ENCODE measurements at places on chromosomes 1 and 21.

DNA sequence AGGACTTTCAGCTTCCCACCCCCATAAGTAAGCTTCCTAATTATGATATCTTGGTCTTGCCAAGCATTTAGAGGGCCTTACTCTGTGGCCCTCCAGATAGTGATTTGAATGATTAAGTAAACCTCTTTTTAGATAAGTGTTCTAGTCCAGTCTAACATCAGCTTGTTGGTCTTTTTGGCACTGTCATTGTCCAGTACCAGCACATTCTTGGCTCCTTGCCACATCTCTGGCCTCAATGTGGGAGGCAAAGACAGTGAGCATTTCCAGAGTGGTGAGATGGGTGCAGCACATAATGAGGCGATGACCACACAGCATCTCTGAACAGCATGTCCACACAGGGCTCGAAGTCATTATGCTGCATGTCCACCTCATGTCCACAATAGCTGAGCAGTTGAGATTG lies 6.1 kb downstream of the CAPZA1 start:
- no peak for DNase-seq

DNA sequence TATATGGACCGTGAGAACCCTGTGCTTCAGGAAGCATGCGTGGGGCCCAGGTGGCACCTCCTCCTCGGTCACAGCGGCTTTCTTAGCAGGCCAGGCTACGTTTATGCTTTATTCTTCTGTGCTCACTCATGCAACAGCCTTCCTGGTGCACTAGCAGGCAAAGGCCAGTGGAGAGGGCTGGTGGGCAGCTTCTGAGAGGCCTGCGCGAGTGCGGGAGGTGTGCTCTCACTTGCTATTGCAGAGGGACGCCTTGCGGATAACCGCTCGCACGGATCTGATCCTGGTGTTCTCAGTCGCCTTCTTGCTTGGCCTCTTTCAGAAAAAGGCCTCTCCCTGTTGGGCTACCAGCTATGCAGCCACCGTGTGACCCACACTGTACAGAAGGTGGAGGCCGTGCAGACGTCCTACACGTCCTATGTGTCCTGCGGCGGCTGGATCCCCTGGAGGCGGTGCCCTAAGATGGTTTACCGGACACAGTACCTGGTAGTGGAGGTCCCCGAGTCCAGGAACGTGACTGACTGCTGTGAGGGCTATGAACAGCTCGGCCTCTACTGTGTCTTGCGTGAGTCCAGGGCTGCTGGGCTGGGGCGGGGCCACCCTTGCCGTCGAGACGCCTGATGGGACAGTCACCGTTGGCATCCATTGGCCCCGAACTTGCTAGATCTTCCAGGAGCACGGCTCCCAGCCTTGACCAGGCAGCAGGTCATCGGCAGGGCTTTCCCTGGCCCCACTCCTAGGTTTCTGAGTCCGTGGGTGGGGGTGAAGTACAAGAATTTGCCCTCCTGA lies 4.8 kb downstream of the UMODL1 start:
- no peak for DNase-seq

- DNase-seq = no peak
Observed at GRCh38 chr1:47823040-47823808, 174.0 kb downstream of the TRABD2B start.

DNA sequence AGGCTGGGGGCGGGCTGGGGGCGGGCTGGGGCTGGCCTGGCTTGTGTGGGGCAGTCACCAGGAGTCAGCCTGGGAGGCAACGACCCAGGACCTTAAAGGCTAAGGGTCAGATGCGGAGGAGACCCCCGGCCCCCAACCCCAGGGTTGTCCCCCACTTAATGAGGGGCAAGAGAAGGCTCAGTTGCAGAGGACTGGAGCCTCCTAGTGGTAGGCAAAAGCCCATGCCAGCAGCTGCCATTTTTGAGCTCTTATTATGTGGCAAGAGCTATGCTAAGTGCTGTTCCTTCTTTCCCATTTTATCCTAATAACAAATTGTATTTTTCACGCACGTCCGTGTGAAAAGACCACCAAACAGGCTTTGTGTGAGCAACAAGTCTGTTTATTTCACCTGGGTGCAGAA lies 8.0 kb downstream of the KIAA1614 start:
- DNase-seq = no peak

GRCh38 chr21:36630485-36631206 lies 68.3 kb upstream of the SIM2 start:
- DNase-seq = no peak

DNA sequence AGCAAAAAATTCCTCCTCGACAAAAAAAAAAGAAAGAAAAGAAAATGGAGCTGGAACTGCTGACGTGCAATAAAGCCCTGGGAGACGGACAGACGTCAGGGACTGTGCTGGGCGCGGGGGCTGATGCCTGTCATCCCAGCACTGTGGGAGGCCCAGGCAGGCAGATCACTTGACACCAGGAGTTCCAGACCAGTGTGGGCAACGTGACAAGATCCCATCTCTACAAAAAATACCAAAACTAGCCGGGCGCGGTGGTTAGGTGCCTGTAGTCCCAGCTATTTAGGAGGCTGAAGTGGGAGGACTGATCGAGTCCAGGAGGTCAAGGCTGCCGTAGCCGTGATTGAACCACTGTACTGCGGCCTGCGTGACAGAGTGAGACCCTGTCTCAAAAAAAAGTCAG lies 3.6 kb upstream of the ANKRD65 start:
- DNase-seq = no peak

DNA sequence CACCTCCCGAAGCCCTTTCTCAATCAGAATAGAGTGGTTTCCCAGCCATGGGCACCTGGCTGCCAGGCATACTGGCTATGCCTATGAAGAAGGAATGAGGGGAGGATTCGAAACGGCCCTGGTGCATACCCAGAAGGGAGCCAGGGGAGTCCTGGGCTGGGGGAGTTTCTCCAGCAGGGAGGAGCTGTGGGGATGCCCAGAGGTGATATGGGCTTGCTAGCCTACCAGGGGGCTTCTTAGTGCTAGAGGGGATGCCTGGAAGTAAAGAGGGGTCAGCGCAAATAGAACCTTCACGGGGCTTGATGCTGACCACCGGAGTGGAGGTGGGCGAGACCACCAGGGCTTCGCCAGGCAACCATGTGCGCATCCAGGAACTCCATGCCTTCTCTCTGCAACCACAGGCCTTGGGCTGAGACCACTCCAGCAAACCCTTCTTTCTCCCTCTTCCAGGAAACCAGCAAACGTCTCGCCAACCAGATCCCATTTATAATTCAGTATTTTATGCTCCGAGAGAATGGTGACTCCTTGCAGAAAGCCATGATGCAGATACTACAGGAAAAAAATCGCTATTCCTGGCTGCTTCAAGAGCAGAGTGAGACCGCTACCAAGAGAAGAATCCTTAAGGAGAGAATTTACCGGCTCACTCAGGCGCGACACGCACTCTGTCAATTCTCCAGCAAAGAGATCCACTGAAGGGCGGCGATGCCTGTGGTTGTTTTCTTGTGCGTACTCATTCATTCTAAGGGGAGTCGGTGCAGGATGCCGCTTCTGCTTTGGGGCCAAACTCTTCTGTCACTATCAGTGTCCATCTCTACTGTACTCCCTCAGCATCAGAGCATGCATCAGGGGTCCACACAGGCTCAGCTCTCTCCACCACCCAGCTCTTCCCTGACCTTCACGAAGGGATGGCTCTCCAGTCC lies 18.2 kb upstream of the MX1 start:
- no peak for DNase-seq

DNA sequence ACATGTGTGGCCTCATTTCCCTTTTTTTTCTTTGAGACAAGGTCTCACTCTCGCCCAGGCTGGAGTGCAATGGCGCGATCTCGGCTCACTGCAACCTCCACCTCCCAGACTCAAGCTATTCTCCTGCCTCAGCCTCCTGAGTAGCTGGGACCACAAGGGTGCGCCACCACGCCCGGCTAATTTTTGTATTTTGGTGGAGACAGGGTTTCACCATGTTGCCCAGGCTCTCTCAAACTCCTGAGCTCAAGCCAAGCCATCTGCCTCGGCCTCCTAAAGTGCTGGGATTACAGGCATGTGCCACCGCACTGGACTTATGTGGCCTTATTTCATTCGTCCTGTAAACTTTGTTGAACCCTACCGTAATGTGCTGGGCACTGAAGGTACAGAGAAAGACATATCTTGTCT lies 569 bp upstream of the WARS2 start:
- no peak for DNase-seq

GRCh38 chr1:95953015-95953414 lies 719.0 kb downstream of the RWDD3 start:
- no peak for DNase-seq

GRCh38 chr1:43441894-43442637 lies 11.7 kb downstream of the HYI start:
- no peak for DNase-seq

- DNase-seq = no peak
Observed at GRCh38 chr1:20322081-20322824, 31.6 kb downstream of the VWA5B1 start.

DNA sequence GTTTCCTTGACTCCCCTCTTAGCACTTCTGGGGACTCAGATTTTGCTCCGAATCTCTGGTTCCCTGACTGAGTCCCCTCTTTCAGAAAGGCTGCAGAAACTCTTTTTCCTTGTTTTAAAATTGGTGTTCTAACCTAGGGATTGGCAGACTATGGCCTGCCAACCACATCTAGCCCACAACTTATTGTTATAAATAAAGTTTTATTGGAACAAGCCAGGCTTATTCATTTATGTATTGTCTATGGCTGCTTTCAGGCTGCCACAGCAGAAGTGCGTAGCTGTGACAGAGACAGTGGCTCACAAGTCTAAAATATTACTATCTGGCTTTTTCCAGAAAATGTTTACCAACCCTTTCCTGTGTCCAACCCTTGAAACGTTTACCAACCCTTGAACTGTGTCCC lies 81.7 kb downstream of the IER5 start:
- DNase-seq = no peak

DNA sequence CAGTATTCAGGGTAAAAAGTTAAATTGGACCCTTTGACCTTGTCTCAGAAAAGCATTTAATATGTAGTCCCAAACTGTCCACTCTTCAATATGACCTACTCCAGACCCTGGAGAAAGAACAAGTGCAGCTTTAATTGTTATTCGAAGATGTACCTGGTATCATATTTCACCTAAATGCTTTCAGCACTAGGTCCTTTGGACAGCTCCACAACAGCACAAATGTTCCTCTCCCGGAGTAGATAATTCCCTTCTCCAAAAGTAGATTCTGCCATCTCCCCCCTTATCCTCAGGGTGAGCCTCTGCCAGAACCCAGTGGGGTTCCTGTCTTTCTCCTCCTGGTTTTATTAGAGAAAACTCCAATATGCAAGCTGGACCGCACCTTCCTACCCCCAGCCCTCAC lies 104.5 kb upstream of the AJAP1 start:
- no peak for DNase-seq

- no peak for DNase-seq
Observed at GRCh38 chr1:63326106-63326472, 3.7 kb downstream of the FOXD3 start.

GRCh38 chr1:77412069-77412819 lies 130.4 kb downstream of the AK5 start:
- no peak for DNase-seq

- no peak for DNase-seq
Observed at GRCh38 chr1:74689621-74690363, 16.2 kb upstream of the ERICH3 start.

DNA sequence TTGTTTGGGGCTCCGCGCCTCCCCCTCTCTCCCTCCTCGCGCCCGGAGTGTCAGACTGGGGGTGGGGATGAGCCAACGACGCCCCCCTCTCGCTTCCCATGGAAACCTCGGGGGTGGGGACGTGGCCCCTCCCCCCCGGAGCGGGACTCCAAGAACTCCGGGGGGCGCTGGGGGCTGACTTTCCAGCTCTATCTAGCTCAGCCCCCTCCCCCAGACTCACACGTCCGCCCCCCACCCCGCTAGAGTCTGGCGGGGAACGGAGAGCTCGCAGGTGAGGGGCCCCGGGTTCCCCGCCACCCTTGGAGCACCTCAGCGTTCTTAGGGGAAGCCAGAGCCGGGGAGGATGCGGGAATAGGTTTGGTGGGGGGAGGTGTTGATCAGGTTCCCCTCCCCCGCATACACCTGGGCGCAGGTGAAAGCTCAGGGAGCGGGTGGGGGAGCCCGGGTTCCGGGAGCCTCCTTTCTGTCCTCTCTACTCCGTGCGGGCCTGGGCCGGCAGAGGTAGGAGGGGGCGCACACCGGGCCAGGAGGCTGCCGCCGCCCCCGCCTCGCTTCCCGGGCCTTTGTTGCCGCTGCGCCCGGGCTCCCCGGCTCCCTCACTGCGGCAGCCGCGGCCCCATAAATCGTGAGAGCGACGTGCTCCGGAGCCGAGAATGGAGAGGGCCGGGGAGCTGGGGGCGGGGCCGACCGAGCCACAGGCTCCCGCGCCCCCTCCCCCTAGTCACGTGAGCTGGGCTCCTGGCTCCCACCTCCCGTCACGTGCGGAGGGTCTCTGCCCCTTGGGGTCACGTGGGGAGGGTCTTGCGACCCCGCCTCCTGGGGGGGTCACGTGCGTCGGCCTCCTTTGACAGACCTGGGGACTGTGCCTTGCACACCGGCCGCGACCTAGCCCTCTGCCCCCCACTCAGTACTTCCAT lies 1.9 kb downstream of the EFNA3 start:
- no peak for DNase-seq

GRCh38 chr1:178094739-178095645 lies 1.1 kb downstream of the RASAL2 start:
- peak; percentile 43 for DNase-seq

DNA sequence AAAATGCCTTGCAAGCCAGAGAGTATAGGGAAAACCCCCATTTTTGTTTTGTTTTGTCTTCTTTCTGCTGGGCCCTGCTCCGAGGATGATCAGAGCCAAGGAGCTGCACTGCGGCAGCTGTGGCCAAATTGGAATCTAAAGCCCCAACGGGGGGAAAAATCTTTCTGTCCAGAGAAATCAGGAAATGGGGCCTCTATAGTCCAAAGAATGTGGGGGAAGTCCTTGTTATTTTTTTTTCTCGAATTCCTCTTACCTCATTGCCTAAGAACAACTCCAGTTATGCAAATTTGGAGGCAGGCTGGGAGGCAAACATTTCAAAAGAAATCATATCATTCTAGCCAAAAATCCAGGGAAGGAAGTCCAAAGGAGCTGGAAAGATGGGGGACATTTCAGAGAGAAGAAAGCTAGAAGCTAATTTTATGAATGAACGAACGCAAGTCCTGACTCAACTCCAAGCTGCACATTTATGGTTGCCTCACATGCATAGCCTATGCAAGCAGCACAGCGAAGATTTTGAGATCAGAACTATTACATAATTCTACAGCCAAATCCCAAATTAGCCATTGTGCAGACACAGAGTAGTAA lies 263.2 kb downstream of the KCTD3 start:
- DNase-seq = no peak

GRCh38 chr1:201207046-201207445 lies 16.4 kb downstream of the IGFN1 start:
- no peak for DNase-seq

DNA sequence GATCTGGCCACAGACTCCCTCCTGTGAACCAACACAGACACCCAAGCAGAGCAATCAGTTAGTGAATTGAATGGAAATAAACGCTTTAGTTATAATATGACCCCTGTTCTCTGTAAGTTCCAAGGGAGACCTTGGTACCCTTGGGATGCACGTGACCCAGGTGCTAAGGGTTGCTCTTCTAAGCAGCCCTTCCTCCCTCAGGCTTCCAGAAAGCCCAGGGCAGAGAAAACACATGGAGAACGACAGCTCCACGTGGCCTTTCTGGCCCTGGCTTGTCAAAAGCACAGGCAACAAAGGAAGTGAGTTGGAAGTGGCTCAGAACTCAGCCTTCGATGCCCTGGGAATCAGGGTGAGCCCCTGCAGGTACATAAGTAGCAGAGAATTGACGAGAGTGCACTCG lies 57.4 kb downstream of the LACTBL1 start:
- DNase-seq = no peak
